ENCODE measurements at places on chromosomes 2 and 18.

GRCh38 chr18:48335829-48336228 lies 73.4 kb downstream of the ZBTB7C start:
- no peak for DNase-seq

DNA sequence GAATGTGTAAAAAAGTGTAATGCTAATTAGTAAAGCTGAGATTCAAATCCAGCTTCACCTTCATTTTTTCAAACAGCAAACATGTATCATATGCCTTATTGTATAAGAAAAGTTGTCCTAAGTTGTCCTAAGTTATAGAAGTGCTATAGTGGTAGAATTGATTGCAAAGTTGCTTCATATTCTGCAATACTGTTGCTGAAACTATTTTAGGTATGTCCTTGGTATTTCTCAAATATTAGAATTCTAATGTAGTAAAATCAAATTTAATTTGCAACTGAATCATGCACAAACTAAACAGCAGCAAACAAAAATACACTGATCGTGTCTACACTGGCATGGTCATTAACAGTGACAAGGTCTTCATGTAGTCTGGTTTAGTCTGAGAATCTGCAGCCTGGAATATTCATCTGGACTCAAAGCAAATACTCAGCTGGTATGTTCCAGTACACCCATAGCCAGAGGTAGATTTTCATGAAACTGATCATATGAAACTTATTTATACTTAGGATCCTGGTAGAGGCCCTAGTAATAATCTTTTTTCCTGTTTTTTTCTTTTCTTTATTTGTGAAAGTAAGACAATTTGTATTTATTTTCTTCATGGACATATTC lies 555.6 kb upstream of the ZEB2 start:
- DNase-seq = no peak

DNA sequence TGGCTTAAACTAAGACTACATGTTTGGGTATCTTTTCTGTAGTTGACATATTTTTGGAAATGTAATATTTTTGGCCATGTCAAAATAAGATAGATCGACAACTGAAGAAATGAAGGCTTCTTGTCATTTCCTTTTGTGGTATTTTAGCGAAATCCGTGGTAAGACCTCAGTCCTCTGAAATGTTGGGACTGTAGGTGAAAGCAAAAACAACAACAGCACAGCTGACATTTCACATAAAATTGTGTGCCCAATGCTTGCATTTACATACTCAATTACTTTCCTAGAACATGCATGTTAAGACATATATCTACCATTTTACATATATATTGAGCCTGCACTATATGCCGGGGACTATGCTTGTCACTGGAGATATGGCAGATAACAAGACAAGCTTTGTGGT lies 50.2 kb downstream of the SPP2 start:
- no peak for DNase-seq

- DNase-seq = no peak
These were observed 120.5 kb downstream of the MTCL1 start for GRCh38 chr18:8825729-8826375.

- DNase-seq = no peak
These were observed 161.2 kb upstream of the PIEZO2 start for GRCh38 chr18:11310476-11311086.

- DNase-seq = no peak
These were observed 25.7 kb downstream of the MBOAT2 start for GRCh38 chr2:8977758-8978157.

DNA sequence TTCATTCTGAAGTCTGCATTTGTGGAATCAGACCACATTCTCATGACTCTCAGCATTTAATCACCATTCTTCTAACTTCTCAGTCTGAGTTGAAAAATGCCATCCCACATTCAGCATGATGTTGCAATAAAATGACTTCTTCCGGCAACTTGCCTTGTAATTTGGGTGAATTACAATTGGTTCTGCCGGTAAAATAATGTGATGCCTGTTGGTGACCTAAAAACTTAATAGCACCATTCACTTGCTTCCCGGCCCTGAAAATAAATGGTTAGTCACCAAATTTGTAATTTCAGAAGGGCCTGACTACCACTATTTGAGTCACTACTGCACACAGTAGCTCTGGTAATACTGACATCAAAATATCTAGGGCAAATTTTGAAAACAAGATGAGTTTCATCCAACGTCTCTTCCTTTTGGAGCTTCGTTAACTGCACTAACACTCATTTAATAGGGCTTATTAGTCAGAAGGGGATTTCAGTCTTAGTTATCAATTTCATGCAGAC lies 637.1 kb upstream of the CHAC2 start:
- no peak for DNase-seq

All from right renal pelvis (tissue), 4 donors.